ENCODE measurements at places on chromosomes 2 and 18. TPM values are rescaled to one million over a fixed set of nuclear protein-coding genes. Genes with fewer than 3 reads are reported as not detected.

ACMSD gene
- not detected for total RNA-seq

PER2 gene
- 3.9 TPM for total RNA-seq

GPR39 gene
- 6.4 TPM for total RNA-seq

TSPYL6 gene
- total RNA-seq: not detected

GBX2 gene
- 0.13 TPM for total RNA-seq

IL36G gene
- not detected for total RNA-seq

NAT8 gene
- not detected for total RNA-seq

PRKAG3 gene
- 0.52 TPM for total RNA-seq

SIX2 gene
- 6.2 TPM for total RNA-seq

CRYGD gene
- total RNA-seq: not detected

SCYGR2 gene
- not detected for total RNA-seq

ABCB11 gene
- total RNA-seq: 0.13 TPM

MEP1B gene
- not detected for total RNA-seq

NEU2 gene
- total RNA-seq: not detected

SULT1C4 gene
- 0.17 TPM for total RNA-seq

ABCG8 gene
- not detected for total RNA-seq

IL37 gene
- total RNA-seq: not detected

EFHD1 gene
- 2.7 TPM for total RNA-seq

SERPINB3 gene
- total RNA-seq: 0.07 TPM

L3MBTL4 gene
- 0.13 TPM for total RNA-seq

OST4 gene
- 636 TPM for total RNA-seq

CNDP1 gene
- not detected for total RNA-seq

LIMS4 gene
- total RNA-seq: 3.1 TPM

CDCA7 gene
- total RNA-seq: 0.83 TPM

IL18R1 gene
- total RNA-seq: 8.3 TPM

DNAH7 gene
- total RNA-seq: 0.46 TPM

ONECUT2 gene
- total RNA-seq: not detected

ALLC gene
- not detected for total RNA-seq

Measured in smooth muscle cell of the pulmonary artery (primary cell).